ENCODE measurements at places on chromosomes 7 and 10.

DNA sequence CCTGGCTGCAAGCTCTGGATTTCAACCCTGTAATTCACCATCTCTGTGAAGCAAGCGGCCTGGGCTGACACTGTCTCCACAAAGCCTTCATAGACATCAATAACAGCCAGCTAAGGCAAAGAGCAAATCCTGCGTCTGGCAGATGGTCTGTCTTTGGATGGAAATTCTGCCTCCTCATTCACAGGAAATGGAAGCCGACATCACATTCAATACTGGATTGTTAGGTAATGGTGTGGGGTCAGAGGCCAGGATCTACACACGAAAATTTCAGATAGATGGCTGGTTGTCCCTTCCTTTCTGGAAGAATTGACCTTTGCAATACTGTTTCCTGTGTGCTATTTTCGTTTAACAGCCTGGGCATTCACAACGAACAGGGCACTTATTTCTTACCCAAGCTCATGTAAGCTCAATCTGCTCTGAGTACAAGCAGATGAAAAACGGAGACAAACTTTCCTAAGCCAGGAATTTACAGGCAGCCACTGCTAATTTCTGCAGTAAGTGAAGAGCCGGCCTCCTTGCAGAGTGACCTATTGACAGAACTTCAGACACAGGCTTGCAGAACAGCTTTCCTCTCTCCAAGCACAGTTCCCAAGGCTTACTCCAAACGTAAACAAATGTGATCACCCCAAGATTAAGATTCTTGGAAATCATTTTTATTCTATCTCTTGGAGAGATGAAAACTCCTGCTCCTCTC, 3.1 kb upstream of the ADAM12 start:
- DNase-seq, result no peak

DNA sequence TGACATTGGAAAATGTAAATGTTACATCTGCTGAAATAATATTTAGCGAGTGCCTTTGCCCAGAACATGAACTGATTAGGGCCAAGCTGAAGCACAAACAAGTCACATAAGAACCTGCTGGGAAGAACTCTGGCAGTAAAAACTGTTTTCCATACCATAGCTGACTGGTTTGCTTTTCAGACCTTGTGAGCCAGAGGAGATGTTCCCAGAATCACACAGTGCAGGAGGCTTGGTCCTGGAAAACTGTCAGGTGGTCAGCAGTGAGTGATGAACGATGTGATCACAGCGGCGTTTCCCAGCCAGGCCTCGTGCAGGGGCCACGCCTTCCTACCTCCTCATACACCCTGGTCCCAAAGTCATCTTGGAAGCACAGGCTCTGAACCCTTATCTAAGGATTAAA, 164.2 kb upstream of the EEPD1 start:
- DNase-seq, result no peak

- no peak for DNase-seq
Measured at GRCh38 chr10:7481368-7481765, 70.5 kb upstream of the SFMBT2 start.

GRCh38 chr7:50423860-50424259, 26.3 kb downstream of the FIGNL1 start:
- no peak for DNase-seq

DNA sequence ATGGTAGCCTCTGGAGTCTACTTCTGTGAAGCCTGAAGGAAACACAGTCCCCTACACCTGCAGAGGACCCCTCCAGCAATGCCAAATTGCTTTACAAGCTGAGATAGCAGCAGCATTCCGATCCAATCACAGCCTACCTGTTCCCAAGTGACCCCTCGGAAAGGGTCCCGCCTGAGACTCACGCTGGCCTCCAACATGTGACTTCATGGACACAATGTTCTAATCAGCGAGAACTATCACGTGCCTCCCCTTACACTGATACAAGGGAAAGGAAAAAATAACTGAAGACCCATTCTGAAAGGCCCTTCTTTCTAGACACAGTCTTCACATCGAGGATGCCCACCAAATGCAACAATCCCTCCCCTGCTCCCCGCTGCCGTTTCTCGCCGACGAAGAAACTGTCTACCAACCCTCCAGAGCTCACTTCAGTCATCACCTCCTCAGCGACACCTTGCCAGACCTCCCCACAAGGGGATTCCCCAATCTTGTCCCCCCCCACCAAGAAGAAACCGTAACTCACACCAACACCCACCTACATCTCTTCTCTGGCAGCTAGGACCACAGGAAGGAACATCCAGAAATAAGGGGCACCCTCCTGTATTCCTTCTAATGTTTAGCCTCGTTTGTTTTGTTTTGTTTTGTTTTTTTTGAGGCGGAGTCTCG, 1.8 kb downstream of the SNX8 start:
- DNase-seq, result no peak

DNA sequence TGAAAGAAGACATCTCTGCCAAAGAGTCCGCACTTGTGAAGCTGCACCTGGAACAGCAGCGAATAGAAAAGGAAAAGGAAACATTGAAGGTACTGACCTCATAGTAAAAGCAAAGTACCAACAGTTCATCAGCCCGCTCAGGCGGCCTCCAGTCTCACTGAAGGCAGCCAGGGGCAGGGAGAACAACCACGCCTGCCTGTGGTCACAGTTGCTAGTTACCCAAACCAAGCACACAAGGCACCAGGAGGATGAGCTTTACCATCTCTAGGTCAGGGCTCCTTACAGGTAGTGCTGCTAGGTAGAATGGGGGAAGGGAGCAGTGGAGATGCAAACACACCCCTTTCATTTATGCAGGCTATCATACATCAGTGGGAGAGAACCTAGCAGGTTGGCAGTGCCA, 39.8 kb downstream of the CFAP58 start:
- DNase-seq, result no peak

DNA sequence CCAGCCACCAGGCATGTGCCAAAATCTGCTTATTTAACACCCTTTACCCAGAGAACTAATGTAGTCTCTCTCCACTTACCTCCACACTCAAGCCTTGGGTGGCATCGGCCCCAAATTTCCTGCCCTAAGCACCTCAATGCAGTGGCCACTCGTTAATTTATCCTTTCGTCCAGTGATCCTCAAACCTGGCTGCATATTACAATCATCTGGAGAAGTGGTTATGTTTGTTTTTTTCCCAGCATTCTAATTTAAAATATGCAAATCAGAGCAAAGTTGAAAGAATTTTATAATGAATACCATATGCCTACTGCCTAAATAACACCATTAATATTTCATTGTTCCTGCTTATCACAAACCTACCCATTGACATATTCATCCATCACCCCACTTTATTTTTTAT, 25.7 kb downstream of the CREB3L2 start:
- DNase-seq, result no peak

GRCh38 chr7:86939197-86939814, 120.1 kb downstream of the ELAPOR2 start:
- DNase-seq, result no peak

DNA sequence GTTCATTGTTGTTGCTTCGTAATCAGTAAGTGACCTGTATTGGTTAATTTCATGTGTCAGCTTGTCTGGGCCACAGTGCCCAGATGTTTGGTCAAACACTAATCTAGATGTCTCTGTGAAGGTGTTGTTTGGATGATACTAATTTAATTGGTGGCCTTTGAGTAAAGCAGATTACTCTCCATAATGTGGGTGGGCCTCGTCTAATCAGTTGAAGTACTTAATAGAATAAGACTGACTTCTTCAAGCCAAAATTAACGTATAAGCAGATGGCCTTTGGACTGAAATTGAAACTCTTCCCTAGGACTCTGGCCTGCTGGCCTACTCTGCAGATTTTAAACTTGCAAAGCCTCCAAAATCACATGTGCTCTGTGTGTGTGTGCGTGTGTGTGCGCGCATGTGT, 245.7 kb downstream of the GFRA1 start:
- DNase-seq, result no peak

DNA sequence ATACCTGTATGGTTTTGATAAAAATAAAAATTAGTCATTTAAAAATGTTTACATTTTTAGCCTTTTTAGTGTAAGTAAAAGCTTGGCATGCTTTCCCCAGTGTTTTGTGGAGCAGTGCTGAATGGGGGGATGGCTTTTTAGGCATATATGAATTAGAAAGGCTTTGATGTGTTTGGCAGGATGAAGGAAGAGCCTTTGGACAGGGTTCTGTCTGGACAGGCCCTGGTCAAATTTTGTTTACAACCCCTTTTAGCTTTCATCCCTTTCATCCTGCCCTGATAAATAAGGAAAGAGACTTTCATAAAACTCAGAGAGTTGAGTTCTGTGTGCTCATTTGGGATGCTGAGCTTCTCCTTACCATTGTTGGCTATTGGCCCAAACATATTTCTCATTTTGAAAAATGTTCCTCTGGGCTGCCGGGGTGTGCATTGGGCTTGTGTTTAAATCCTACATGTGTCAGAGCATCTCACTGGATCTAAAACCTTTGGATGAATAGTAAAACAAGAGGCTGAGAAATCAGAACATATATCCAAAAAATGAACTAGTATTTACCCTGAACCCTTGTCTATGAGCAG, 68.1 kb upstream of the PHYHIPL start:
- no peak for DNase-seq

GRCh38 chr7:46603780-46604179, 682.7 kb upstream of the IGFBP3 start:
- DNase-seq, result no peak

- DNase-seq, result no peak
Measured at GRCh38 chr10:110267276-110267675, 37.4 kb downstream of the SMNDC1 start.

DNA sequence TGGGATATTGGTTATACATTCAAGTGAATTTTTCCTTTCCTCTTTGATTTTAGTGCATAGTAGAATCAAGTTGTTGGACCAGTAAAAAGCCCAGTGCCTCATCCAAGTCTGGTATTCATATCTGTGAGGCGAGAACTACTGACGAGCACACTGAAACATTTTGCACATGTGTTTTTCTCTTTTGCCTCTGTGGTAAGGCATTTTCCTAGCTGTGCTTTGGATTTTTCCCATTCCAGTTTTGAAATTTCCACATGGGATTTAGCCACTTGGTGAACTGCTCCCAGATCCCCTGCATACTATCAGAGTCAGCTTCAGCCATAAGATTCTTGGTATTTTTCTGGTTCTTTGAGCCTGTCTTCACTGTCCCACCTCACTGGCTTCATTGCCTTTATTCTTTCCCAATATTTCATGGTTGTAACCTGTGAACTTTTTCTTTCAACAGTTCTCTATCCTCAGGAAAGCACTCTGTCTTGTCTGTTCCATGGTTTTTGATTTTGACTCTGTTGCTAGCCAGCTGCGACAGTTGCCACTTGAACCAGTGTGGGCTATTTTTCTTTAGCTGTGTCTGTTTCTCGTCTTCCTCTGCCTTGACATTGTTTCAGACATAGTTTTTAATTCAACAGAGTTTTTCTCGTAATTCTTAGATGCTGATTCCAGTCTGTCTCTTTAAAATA, 239.0 kb downstream of the REEP3 start:
- DNase-seq, result no peak

- DNase-seq, result no peak
Measured at GRCh38 chr10:114019226-114019625, 24.4 kb upstream of the ADRB1 start.

DNA sequence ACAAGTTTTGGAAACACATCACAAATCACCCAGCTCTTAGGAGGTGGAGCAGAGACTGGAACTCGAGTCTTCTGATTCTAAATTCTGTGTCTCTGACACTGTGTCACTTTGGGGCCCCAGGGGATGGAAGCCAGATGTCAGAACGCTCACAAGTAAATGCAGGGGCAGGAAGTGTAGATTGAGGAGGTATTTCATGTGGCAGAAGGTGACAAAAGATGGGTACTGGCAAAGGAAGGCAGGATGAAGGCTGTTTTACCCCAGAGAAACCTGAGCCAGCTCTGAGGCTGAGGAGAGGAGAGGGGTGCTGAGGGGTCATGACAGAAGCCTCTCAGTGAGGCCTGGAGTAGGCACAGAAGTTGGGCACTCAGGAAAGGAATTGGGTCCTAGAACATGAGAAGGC, 6.0 kb upstream of the PURB start:
- DNase-seq, result no peak

DNA sequence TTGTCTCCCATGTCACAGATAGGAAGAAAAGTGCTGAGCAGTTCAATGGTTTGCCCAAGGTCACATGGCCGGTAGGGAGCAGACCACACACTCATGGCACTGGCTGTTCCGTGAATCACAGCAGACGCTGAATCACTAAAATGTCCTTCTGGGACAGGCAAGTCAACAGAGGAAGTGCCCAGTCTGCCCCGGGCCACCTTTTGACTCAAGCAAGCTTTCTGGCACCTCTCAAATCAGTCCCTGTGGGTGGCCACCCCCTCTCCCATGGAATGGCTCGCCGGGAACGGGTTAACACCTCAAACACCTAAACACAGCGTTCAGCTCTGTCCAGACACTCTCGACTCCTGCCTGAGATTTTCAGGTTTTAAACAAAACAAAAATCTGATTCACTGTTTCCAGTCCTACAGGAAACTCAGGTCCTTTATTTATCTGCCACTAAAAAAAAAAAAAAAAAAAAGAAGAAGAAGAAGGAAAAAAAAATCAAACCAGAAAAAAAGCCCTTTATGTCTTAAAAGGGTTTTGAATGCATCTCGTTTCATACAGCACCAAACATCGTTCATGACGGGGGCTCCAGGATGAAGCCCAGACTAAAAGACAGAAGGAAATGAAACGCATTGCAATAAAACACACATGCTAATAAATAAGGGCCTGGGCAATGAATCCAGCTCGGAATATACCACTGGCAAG, 15.5 kb downstream of the CARD11 start:
- no peak for DNase-seq

GRCh38 chr10:113232928-113233511, 283.0 kb downstream of the TCF7L2 start:
- no peak for DNase-seq

DNA sequence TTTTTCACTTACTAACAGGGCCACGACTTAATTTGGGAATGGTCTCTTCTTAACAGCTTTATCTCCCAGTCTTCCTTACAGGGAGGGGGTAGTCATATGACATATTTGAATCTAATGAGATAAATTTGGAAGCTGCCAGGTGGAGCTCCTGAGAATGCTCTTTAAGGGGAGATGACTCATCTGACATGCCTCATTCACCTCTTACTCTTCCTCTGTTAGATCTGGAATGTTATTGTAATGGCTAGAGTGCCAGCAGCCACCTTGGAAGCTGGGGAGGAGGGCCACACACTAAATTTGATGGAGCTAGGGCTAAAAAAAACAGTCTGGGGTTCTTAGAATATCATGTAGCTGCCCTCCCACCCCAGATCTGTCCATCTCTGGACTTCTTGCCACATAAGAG, 22.7 kb downstream of the HECW1 start:
- no peak for DNase-seq

DNA sequence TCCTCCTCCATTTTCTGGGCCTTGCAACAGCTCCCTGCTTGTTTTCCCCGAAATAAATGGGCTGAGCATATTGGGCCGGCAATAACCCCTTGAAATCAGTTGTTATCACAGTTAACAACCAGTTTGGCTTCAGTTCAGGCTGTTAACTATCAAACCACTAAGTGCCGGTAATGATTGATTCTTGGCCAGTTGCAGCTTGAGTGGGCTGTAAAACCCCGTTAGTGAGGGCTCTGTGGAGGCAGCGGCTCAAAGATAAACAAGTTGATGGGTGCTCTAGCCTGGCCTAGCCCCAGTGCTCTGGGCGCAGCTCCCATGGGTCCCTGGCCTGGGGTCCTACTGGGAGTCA, 8.3 kb downstream of the FGF8 start:
- no peak for DNase-seq

GRCh38 chr7:144438759-144439158, 35.3 kb upstream of the NOBOX start:
- DNase-seq, result no peak
